CD4-positive, alpha-beta T cell treated with Interleukin-17A for 1 hour (primary cell): ENCODE measurements at places on chromosomes 16 and 17.

GRCh38 chr17:10116267-10116666, 82.1 kb downstream of the GAS7 start:
- DNase-seq: no peak

- peak; percentile 21 for DNase-seq
These were observed 752 bp downstream of the EXOSC6 start for GRCh38 chr16:70250748-70251628.

- no peak for DNase-seq
These were observed 1.4 kb downstream of the RAB26 start for GRCh38 chr16:2149630-2150417.

DNA sequence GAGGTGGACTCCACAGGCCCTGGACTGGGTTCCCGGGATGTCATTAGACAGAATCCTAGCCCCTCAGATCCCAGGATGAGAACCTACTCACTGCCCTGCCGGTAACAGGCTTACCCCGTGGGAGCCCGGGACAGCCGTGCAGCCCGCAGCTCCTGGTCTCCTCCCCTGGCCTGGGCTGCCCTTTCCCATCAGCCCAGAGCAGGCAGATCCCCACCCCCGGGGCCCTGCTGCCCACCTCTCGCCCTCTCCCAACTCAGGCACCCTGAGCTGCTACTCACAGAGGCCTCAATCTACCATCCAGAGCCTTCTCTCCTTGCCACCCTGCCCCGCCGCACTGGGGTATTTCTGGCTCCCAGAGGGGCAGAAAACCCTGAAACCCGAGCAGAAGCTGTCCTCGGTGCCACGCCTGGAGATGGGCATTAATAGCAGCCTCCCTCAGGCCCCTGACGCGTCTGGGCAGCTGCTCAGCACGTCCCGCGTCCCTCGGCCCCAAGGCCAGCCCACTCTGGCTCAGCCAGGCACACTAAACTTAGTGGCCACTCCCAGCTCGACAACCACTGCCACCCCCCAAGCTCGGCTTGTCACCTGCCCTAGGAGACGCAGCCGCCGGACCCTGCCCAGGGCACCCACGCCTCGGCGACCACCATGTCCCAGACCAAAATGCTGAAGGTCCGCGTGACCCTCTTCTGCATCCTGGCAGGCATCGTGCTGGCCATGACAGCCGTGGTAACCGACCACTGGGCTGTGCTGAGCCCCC, at the start of gene CACNG1:
Gene CACNG1 (plus strand): TSS at position 539 of the 757 bp plus-strand sequence. CDS start 107 bp downstream, at position 646.
- no peak for DNase-seq

GRCh38 chr17:11485336-11486100, 112.8 kb upstream of the DNAH9 start:
- no peak for DNase-seq

GRCh38 chr16:48537275-48537674, 72.7 kb downstream of the N4BP1 start:
- no peak for DNase-seq

DNA sequence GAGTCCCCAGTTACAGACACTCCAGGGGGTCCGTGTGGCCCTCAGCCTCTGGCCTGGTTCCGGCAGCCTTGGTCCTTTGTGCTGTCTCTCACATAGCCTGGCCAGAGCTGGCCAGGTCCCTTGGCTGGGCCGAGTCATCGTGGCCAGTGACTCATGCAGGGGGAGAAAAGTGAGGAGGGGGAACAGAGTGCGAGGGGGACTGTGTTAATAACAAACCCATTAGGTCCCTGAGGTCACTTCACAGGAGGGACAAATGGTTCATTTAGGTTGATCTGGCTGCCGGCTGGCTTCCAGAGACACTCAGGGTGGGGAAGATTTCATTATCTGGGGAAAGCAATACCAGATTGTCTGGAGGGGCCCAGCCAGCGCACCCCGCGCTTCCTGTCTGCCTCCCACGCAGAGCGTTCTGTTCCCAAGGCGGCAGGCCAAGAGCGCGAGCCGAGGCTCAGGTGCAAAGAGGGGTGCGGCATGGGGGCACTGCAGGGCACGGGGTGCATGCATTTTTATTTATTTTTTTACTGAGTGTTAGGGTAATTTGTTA, 223.1 kb downstream of the SEC14L1 start:
- DNase-seq: no peak

DNA sequence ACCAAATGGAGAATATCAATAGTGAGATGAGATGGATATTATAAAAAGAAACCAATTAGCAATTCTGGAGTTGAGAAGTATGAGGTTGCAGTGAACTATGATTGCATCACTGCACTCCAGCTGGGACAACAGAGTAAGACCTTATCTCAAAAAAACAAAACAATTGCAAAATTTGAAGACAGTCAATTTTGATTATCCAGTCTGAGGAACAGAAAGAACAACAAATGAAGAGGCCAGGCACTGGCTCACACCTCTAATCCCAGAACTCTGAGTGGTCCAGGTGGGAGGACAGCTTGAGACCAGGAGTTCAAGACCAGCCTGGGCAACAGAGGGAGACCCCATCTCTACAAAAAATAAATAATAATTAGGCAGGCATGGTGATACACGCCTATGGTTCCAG, 35.0 kb downstream of the USP32 start:
- DNase-seq: no peak

GRCh38 chr17:42240201-42240600, 36.0 kb downstream of the STAT5B start:
- no peak for DNase-seq

- DNase-seq: peak; percentile 51
These were observed 21.0 kb upstream of the ITGAX start for GRCh38 chr16:31333686-31334649.
